ENCODE measurements at places on chromosomes 5 and 9.

- DNase-seq: no peak
Measured at GRCh38 chr9:81687521-81688261, 1.7 kb downstream of the TLE1 start.

GRCh38 chr5:140312791-140313189 lies 9.9 kb upstream of the PFDN1 start:
- no peak for DNase-seq

- DNase-seq: no peak
Measured at GRCh38 chr9:37438359-37438758, 15.9 kb downstream of the GRHPR start.

DNA sequence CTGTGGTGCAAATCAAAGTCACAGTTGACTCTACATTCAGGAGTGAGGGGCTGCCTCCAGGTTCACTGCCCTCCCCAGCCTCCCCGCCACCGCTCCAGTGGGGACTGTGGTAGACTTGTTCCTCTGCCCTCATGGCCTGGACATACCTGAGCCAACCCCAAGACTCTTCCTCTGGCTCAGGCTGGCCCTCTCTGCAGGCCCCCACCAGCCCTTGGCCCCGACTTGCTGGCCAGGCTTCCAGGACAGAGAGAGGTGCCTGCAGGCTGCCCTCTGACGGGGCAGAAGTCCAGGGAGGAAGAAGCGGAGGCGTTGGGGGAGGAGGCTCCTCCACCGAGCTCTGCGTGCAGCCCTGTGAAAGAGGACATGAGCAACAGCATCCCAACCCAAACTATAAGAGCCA lies 2.8 kb upstream of the SARDH start:
- no peak for DNase-seq

DNA sequence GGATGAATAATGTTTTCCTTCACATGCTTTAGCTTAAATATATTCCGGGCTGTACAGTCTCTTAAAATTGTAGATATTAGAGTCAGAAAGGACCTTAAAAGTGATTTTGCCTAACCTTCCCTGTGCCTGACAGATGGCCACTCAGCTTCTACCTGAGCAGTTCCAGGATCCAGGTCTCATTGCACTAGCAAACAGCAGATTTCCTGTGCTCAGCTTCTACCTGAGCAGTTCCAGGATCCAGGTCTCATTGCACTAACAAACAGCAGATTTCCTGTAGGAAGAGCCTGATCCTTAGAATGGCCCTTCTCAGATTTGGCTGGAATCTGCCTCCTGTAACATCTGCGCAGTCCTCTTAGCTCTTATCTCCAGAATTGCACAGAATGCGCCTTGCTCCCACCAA lies 219.8 kb downstream of the AOPEP start:
- DNase-seq: no peak

DNA sequence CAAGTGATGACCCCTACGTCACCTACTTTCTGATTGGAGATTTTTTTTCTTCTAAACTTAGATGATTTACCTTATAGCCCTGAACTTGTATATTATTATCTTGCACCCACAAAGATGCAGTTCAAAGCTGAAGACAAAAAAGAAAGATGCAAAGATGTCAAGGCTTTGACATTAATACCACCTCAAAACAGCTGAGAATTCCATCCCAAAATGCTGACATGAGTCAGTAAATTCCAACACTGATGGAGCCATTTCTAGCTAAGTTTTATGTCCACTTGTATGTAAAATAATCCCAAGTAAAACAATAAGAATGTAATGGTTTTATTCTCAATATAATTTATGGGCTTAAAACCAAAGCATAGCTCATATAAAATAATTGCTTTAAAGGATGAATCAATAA lies 91.5 kb upstream of the CDH9 start:
- no peak for DNase-seq

DNA sequence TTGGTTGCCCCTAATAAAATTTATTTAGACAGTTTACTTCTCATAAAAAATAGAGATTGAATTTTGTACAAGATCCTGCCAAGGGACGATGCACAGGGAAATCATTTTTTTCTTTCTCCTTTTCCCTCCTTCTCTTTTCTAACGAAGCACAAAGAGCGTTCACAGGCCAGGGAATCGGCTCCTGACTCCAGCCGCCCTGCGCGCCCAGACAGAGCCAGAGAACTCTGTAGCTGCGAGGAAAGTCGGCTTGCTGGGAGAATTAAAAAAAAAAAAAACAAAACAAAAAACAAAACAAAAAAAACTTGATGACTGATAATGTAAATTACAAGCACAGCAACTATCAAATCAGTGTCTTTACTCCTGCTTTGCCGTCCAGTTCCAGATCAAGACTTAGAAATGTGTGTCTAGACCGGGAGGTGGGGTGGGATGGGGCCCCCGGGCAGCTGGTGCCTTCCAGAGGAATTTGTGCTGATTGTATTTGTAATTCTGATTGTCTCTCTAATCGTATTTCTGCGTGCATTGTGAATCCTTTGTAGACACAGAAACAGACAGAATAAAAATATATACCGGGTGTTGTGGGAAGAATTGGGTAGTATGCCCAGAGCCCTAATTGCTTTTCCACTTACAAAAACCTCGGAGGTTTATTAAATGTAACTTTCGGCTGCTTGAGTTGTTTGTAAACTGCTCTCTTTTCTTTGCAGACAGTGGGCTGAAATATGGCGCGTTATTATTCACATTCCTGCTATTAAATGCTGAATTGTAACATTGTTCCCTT lies 3.6 kb upstream of the OTP start:
- DNase-seq: no peak

DNA sequence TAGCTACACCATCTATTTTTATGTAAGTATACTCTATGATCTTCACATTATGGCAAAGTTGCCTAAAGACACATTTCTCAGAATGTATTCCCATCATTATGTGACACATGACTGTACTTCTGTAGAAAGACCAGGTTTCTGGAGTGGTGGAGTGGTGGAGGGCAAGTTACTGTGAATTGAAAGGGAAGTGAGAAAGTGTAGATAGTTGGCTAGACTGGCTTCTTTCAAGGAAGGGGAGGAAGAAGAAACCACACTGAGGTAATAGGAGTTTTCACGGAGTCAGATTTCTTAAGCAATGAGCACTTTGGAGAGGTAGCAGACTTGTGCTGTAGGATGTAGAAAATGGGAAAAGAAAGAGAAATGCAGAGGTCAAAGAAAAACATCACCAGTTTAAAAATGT lies 50.9 kb upstream of the EQTN start:
- no peak for DNase-seq

All from DMS153 (cell line).